Renal pelvis (tissue), 12 donors: ENCODE measurements at places on chromosomes 3 and 15. TPM values are rescaled to one million over a fixed set of nuclear protein-coding genes. Genes with fewer than 3 reads are reported as not detected.

DNA sequence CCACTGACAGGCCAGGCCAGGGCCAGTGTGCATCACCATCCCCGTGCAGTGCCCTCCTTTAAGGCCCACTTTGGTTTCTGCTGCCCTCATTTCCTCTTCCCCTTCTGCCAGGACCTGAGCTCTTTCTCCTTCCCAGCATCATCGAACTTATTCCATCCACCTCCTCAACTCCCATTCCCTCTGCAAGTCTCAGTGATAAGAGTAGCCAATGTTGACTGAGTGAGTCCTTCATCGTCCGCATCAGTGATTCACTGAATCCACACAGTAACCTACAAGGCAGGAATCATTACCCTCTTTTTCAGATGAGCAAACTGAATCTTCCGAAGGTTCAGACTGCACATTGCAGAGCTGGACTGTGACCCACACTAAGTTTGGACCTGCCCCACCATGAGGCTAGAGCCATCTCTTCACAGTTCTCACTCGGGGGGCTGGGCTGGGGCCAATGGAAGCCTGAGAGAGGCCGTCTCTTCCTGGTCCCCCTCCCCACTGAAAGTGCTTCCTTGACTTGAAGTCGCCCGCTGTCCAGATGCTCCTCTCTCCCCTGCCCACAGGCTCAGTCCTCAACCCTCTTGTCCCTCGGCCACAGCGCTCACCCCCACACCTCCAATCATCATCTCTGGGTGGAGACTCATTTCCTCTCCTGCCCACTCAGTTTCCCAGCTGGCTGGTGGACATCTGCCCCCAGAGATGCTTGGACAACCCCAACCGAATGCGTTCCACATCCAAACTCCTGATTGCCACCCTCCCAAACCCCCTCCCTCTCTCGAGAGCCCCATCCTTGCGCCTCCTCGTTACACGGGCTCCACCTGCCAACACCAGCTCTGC lies 15.2 kb upstream of the ANPEP start:
- no peak for DNase-seq

Gene PARP14
- 30.1 TPM for polyA plus RNA-seq

DNA sequence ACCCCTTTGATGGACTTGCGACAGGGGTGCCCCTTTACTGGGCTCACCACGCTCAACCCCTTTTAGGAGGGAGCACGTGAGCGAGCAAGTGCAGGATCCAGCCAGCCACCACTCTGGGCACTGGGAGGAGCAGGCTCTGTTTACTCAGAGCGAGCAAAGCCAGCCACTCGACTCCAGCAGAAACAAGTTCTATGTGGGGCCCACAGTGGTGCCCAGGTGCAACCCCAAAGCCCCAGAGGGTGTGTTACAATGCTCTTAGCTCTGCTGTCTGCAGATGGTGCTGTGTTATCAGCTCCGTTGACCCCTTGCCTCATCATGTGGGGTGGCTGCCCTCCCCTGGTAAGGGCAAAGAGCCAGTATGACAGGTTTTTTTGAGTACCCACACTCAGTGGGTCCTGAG lies 120.3 kb upstream of the SUCLG2 start:
- no peak for DNase-seq

Gene CMTM8
- polyA plus RNA-seq: 10.5 TPM

GRCh38 chr3:95926904-95927501 lies 887.4 kb upstream of the EPHA6 start:
- no peak for DNase-seq

DNA sequence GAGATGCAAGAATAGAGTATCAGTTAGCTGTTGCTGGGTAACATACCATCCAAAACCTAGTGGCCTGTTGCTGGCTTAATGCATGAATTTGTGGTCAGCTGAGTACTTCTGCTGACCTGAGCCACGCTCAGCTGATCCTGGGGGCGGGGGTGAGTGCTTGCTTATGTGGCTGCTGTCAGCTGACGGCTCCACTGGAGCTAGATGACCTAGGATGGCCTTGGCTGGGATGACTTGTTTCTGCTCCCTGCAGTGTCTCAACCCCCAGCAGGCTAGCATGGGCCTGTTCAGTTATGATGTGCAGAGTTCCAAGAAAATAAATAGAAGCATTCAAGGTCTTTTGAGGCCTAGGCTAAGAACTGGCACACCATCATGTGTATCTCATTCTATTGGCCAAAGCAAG lies 63.9 kb downstream of the FBLN2 start:
- no peak for DNase-seq

Gene RARB
- polyA plus RNA-seq: 42.5 TPM

Gene GPR62
- polyA plus RNA-seq: 0.64 TPM

DNA sequence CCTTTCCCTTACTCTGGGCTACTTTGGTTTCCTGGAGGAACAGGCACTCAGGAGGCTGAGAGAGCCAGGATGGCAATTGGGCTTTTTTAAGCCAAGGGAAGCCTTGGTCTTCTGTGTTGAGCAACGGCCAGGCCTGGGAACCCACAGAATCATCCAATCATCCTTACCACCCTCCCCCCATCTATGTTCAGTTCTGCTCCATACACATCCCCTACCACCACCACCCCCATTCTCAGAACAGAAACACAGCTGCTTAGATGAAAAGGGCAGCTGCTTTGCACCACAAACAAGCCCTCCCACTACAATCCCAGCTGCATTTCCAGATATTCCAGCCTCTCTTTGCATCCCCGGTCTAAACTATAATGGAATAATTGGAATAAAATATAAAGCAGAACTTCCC lies 21.0 kb downstream of the SEMA5B start:
- no peak for DNase-seq
